ENCODE measurements at places on chromosomes 6 and 20.

DNA sequence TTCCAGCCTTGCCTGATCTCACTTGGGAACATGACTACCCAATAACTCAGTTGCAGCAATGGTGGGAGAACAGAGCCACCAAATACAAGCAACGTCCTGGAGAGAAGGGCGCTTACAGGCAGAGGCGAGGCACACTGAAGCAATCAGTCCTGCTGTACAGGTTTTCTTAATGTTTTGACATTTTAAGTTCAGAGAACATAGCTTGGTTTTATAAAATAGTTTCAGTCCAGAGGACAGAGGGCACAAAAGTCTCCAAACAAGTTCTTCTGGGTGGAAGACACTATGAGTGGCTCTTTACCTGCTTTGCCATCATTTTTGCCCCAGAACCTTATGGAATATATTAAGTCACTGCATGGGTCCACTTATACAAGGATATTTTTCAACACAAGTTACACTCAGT lies 103.4 kb upstream of the KCNG1 start:
- no peak for DNase-seq

- peak; percentile 71 for DNase-seq
Observed at GRCh38 chr20:58342104-58342945, 32.8 kb downstream of the RAB22A start.

DNA sequence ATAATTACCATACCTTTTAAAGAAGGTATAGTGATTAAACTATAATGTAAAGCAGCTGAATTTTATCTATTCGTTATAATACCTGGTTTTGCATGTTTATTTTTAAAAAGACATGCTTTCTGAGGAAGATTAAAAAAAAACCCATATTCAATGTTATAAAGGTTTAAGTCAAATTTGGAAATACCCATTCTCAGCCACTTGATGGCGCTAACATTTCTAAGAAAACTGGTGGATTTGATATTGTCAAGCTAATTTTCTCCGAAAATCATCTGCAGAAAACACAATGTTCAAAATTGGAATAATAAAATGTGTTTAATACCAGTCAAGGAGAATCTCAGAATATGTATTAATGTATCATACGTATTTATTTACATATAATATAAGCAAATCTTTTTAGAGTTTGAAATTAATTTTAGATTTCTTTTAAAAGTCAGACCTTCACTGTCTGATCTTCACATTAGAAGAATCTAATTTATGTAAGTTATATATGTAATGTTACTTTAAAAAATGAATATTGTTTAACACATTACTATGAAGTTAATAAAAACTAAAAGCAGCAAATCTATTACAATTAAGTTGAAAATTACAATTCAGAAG lies 35.0 kb downstream of the SHPRH start:
- peak; percentile 25 for DNase-seq

GRCh38 chr6:9461188-9461587 lies 953.7 kb downstream of the TFAP2A start:
- DNase-seq = no peak

- no peak for DNase-seq
Observed at GRCh38 chr6:157372501-157373280, 8.3 kb upstream of the ZDHHC14 start.
